ENCODE measurements at places on chromosomes 3 and 15.

GRCh38 chr15:75723847-75724660 is 11.4 kb upstream of the CSPG4 start:
- DNase-seq = peak; percentile 73

DNA sequence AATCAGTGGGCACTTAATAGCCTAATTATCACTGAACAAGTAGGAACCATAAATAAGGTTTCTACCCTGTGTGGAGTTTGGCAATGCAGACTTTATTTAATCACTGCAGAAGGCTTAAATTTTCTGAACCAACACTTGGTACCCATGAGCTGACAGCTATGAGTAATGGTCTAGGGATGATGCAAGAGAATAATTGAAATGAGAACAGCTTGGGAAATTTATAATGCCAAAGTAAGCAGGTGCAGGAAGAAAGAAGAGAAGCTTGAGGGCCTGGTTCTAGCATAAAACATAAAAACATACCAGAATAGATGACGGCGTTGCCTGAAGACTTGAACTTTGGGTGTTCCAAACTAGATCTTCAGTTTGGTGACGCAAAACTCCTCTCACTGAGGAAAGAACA is 67.0 kb downstream of the IMPG2 start:
- DNase-seq = no peak

DNA sequence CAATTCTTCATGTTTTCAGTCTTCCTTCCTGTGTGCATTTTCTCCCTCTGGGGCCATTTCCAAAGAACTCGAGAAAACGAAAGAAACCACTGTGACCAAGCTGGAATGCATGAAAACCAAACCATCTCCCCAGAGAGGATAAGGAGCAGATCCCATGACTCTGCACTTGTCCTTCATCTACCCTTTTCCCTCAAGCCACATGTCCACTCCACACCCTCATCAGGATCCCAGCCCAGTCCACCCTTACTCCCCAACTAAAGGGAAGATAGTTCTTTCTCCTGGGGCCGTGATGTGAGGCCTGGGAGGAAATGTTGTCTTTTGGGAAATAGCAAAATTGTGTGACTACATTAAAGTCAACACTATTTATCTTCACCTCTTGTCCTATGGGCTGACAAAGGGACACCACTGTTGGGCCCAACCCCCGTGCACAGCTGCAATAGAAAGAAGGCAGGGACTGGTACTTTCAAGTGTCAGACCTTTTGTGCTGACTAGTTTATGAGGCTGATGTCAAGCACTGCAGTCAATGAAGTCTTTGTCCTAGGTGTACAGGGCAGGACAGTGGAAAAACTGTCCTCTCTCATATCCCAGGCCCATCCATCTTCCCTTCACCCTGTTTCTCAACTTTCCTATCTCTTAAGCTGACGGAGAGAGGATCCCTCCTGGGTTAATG is 487.1 kb upstream of the NR2F2 start:
- DNase-seq = peak; percentile 18

DNA sequence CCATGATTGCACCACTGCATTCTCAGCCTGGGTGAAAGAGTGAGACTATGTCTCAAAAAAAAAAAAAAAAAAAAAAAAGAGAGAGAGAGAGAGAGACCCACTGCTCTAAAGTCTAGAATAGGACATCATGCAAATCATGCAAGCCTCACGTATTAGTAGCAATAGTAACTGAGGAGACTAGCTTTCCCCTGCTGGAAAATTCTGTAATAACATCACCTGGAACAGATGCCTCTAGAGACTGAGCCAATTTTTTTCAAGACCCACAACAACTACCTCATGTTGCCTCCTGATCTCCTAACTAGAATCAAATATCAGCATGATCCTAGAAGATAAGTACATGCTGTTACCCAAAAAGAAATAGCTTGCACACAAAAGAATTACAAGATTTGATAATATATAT is 461.9 kb downstream of the AGBL1 start:
- DNase-seq = no peak
